Dorsolateral prefrontal cortex (tissue), 122 donors: ENCODE measurements at places on chromosomes 1 and 21.

DNA sequence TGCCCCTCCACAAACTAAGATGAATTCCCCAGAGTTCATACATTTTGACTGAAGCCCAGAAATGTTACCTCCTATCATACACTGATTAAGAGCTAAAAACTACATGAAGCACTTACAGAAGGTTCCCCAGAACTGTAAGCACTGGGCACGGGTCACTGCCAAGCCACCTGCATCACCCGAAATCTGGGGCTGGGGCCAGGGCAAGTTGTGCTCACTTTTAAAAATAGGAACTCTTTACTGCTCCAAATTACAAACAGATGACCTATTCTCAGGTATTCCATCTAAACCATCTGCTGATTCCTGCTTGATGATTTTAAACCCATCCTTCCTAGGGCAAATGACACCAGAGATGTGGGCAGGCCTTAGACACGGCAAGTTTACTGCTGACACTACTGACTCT lies 4.8 kb downstream of the SETD4 start:
- no peak for DNase-seq

DNA sequence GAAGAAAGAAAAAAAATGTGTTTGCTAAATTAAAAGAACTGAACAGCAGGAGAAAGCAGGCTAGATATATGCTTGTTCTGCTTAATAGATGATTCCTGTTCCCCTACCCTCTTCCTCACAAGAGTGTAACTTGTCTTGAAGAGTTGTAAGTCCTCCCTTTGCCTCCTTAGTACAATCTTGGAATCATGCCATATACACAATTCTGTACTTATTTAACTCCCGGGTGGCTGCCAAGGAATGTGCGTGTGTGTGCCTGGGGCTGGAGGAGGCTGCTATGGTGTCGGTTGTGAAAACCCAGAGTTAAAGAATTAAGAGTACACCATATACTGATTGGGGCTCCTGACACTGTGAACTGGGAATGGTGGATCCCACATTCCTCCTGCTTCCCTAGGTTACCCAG lies 194.2 kb downstream of the SIPA1L2 start:
- no peak for DNase-seq

DNA sequence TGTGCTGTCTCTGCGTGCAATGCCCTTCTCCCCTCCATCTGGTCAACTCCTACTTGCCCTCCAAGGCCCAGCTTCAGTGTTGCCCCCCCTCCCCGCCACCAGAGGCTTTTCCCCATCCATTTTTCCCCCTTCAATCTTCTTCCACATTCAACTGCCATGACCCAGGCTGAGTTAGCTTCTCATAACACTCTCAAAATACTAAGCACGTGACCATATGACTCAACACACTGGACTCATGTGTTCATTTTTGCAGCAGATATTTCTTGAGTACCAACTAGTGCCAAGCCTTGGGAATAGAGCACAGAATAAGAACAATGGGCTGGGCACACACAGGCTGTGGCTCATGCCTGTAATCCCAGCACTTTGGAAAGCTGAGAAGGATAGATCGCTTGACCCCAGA lies 132.1 kb downstream of the IGSF21 start:
- DNase-seq = no peak

DNA sequence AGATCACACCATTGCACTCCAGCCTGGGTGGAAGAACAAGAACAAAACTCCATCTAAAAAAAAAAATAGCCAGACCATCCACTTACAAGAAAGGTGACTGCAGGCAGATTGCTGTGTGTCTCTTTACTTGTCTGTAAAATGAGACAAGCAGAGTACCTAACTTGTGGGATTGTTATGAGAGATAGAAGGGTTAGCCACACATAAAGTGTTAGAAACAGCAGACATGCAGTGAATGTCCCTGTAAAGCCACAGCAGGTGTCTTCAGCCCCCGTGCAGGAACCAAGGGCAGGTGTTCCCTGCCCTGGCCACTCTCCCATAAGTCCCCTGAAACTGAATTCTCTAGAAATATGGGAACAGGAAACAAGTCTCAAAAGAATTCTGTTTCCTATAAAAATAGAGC lies 40.8 kb upstream of the EFHD2 start:
- DNase-seq = no peak

DNA sequence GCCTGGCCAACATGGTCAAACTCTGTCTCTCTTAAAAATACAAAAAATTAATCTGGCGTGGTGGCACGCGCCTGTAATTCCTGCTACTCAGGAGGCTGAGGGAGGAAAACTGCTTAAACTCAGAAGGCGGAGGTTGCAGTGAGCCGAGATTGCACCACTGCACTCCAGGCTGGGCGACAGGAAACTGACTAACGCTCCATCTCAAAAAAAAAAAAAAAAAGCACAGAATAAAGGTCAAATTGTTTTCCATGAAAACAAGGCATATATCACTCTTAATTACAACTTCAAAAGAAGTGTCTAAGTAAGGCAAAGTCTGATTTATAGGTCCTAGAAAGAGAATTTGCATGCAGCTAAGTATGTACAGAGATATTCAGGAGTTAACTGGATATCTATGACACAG lies 25.6 kb downstream of the EYA3 start:
- DNase-seq = no peak

DNA sequence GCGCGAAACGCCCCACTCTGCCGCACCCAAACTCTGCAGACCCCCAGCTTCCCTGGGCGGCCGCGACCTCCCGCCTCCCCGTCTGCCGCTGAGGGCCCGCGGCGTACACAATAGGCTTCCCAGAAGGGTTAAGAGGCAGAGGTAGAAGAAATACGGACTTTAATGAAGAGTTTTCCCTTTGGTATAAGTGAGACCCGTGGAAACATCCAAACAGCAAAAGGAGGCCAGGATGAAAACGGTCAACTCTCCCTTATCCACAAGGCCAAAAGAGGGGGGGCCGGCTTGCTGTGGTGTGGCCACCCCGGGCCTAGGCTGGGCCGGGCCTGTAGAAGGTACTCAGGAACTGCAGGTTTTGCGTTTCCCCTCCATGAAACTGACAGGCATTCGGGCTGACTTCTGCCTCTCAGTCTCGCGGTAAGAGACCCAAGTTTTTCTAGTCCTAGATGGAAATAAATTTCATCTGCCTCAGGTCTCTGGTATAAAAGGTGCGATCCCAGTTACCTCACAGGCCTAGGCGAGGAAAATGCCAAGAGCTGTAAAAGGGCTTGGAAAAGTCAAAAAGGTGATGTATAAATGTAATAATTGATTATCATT lies 671 bp upstream of the PYGO2 start:
- no peak for DNase-seq

GRCh38 chr1:178571807-178572206 lies 58.9 kb downstream of the TEX35 start:
- no peak for DNase-seq

- no peak for DNase-seq
Observed at GRCh38 chr21:38807986-38808385, 2.3 kb downstream of the ETS2 start.

DNA sequence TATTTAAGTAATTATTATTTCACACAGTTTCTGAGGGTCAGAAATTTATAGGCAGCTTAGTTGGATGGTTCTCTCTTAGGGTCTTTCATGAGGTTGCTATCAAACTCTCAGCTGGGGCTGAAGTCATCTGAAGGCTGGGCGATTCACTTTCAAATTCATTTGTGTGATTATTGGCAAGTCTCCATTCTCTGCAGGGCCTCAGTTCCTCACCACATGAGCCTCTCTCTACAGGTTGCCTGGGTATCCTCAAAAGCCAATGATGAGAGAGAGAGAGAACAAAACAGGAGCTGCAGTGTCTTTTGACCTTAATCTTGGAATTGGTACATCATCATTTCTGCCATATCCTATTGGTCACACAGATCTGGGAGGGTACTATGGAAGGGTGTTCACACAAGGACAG lies 29.6 kb upstream of the COG2 start:
- no peak for DNase-seq

DNA sequence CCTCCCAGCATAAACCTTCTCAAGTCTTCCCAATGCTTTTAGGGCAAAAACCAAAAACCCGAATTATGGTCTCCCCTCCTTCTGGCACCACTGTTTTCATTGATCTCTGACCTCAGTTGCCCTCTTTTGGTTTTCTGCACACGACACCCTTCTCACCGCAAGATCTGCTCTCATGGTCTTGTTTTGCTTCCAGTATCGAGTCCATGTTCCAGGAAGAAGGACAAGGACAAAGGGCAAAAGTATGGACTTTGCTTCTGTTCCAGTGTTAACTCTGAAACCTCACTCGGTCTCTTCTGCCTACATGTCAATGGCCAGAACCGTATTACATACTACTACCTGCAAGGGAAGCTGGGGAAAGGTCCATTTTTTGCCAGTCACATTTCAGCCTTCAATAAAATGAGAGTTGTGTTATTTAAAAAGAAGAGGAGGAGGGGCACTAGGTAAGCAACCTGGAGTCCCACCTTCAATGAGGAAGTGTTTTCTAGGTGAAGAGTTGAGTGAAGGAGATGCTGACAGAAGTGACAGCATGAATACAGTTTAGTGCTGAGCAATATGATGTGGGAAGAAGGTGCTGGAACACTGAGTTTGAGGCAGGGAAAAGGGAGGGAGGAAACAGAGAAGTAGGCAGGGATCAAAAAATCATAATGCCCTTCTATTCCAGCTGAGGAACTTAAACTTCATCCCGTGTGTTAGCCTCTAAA lies 183.4 kb downstream of the FGGY start:
- DNase-seq = no peak

- no peak for DNase-seq
Observed at GRCh38 chr1:205514211-205515142, 10.0 kb downstream of the CDK18 start.

GRCh38 chr1:246418565-246419312 lies 88.3 kb downstream of the SMYD3 start:
- no peak for DNase-seq

DNA sequence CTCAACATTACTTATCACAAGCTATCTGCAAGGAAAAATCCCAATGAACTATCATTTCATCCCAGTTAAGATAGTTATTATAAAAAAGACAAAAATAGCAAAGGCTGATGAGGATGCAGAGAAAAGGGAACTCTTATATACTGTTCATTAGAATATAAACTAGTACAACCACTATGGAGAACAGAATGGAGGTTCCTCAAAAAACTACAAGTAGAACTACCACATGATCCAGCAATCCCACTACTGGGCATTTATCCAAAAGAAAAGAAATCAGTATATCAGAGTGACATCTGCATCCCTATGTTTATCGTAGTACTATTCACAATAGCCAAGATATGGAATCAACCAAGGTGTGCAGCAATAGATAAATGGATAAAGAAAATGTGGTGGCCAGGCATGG lies 4.9 kb upstream of the C1orf185 start:
- no peak for DNase-seq

DNA sequence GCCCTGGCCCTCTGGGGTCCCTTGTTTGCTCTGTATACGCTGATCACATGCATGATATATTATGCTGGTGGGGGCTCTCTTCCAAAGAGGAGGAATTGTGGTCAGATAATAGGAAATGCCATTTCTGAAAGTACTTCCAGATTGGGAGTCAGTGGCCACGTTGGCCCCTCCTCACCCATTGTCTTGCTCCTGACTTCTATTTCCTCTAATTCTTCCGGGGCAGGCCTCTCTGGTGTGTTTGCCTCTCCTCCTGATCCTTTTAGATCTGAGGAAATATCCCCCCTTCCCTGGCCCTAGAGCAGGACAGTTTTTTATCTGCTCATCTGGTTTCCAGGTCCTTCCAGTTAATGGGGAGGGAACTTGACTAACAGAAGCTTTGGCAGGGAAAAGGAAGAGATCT lies 2.9 kb downstream of the VANGL2 start:
- no peak for DNase-seq
